Activated CD4-positive, alpha-beta T cell treated with anti-CD3 and anti-CD28 coated beads, Interleukin-2, amount 10 ng/mL, durations not matched to agents 24 days and 14 days (primary cell): ENCODE measurements at places on chromosomes 7 and 10. TPM values are rescaled to one million over a fixed set of nuclear protein-coding genes. Genes with fewer than 3 reads are reported as not detected.

GRCh38 chr10:27908231-27908630 lies 90.6 kb downstream of the ODAD2 start:
- no peak for DNase-seq
- no peak overlapping the region for H3K4me3 ChIP-seq
- H3K27me3 ChIP-seq, result peaks cover 4% of the 10 kb centered on the region

DNA sequence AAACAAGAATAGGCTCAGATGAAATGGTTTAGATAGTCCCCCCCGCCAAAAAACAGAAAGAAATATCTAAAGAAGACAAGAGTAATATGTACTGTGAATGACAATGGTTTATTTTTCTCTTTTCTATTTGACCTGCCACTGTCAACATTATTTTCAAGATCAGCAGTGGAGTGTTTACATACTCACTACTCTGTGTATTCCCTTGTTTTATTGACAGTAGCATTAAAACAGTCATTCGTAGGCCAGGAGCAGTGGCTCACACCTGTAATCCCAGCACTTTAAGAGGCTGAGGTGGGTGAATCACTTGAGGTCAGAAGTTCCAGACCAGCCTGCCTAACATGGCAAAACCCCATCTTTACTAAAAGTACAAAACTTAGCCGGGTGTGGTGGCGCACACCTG lies 245.3 kb upstream of the SLC26A5 start:
- no peak overlapping the region for H3K27ac ChIP-seq
- H3K27me3 ChIP-seq, result no peaks in the 10 kb centered on the region
- no peak for DNase-seq

IGF2BP3 gene
- 2.2 and 2.7 TPM in 2 replicates for total RNA-seq

DNA sequence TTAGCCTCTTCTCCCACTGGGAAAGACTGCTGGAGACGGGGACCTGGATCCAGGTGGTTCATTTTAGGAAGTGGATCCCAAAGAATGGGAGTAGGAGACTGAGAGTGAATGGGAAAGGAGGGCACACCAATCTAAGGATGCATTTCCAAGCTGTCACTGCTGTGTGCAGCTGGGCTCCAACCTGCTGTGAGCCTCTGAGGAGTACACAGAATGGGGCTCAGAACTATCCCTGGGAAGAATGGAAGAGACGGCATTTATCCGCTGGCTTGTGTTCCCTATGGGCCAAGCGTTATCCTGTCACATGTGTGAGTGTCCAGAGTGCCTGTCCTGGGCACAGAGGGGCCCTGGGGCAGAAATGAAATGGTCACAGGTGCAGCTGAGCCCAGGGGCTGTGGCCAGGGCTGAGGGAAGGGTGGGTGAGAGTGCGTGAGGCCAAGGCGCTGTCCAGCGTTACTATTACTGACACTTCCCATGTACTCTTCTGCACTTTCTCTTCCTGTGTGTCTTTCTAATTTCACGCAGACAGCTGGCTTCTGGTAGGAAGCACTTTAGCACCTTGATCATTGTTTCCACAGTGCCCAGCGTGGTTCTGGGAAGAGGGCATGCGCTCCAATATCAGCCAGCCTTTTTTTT lies 35.4 kb upstream of the PODXL start:
- no peak overlapping the region for H3K4me3 ChIP-seq
- DNase-seq, result no peak
- peaks cover 3% of the 10 kb centered on the region for H3K27me3 ChIP-seq
- no peaks in the 10 kb centered on the region for H3K36me3 ChIP-seq

DNA sequence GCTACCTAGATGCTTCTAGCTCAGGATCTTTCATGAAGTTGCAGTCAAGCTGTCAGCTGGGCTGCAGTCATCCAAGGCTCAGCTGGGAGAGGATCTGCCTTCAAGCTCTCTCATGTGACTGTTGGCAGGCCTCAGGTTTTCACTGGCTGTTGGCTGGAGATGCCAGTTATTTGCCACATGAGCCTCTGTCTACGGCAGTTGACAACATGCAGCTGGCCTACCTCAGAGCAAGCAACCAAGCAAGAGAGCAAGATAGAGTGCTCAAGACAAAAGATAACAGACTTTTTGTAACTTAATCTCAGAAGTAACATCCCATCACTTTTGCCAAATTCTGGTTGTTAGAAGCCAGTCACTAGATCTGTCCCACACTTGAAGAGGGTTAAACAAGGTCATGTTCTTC lies 125.8 kb downstream of the TPST1 start:
- H3K27me3 ChIP-seq, result peaks cover 1% of the 10 kb centered on the region
- H3K4me1 ChIP-seq, result no peaks in the 10 kb centered on the region
- no peak overlapping the region for H3K27ac ChIP-seq
- DNase-seq, result no peak

NKX2-3 gene
- total RNA-seq, result not detected in 2 replicates
